Trophoblast cell (in vitro differentiated cells and primary cell): ENCODE measurements at places on chromosomes 1 and 21.

GRCh38 chr1:41783189-41783639, 135.5 kb downstream of the HIVEP3 start:
- no peak for DNase-seq

DNA sequence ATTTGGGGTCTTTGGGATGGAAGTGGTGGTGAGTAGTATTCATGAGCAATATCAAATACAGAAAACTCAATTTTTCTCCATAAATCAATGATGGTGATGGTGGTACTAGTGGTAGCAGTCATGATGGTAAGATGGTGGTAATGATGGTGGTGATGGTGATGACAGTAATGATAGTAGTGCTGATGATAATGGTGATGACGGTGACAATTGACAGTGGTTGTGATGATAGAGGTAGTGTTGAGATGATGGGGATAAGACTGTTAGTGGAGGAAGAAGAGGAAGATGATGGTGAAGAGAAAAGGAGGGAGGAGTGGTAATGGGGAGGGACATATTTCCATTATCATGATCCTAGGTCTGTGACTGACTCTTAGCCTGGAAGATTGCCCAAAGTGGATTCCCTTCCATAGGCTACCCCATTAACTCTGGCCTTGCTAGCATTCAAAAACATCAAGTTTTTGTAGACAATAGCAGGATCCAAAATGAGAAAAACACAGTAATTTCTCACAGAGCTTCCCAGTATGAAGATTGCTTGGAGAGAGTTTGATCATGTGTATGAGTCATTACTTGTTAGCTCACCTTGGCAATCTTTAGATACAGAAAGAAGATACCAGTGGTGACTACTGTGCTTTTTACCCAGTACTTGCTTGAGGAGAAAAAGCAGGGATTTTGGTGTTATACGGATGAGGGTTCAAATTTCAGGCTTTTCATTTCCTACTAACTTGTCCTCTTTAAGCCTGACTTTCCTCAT, 93.9 kb downstream of the ATP1A1 start:
- peak; percentile 28 for DNase-seq

- no peak for DNase-seq
Observed at GRCh38 chr1:15515022-15515663, 8.9 kb downstream of the CASP9 start.

DNA sequence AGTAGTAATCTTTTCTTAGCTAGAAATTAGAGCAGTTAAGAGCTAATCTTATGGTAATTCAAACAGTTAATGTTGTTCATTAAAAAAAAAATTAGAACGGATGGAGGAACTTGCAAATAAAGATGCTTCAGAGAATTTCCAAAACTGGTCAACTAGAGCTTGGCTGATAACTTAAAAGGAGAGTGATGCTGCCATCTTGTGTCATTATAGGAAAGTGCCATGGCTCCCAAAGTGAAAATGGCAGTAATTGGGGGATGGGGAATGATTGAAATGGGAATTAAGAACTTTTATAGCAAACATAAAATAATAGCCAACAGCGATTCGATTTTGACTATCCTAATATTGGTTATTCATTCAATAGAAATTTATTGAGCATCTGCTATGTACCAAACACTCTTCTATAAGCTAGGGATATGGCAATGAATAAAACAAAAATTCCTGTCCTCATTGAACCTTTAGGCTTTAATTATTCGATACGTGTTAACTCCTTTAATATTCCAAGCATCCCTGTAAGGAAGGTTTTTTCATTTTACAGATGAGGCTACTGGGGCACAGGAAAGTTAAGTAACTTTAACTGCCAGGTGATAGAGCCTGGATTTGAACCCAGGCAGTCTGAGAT, 5.7 kb upstream of the PLPP3 start:
- DNase-seq = peak; percentile 76

DNA sequence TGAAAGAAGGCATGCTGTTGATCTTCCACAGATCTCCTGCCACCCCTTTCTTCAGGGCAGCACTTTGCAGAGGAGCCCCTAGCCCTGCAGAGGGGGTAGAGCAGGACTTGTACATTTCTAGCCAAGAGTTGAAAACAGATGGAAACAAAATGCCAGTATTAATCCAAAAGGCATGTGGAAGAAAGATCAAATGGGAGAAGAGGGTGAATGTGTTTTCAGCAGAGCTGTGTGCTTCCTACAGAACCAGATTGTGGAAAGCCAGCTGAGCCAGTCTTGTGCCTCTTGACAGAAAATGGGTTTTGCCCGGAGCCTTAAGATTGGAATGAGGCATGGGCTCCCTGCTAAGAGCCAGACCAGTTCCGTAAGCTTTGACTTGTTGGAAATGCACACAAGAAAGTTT, 105.2 kb upstream of the TSPAN2 start:
- peak; percentile 46 for DNase-seq

GRCh38 chr21:37767984-37768383, 148.3 kb downstream of the KCNJ6 start:
- DNase-seq = no peak
